ENCODE measurements at places on chromosomes 3 and 15. TPM values are rescaled to one million over a fixed set of nuclear protein-coding genes. Genes with fewer than 3 reads are reported as not detected.

The EPHA6 gene
- polyA plus RNA-seq: 2.6 TPM

The KNG1 gene
- polyA plus RNA-seq: not detected

The ACOX2 gene
- polyA plus RNA-seq: 2.4 TPM

The CCDC13 gene
- polyA plus RNA-seq: 1.3 TPM

The SLC12A1 gene
- 3.5 TPM for polyA plus RNA-seq

The HHATL gene
- 121 TPM for polyA plus RNA-seq

The CCDC9B gene
- 0.11 TPM for polyA plus RNA-seq

The LTF gene
- not detected for polyA plus RNA-seq

The CRYGS gene
- 3.2 TPM for polyA plus RNA-seq

The COL8A1 gene
- polyA plus RNA-seq: 4.9 TPM
